NCI-H1417 treated with DMSO at 0.1 percent for 48 hours (cell line): ENCODE measurements at places on chromosomes 6 and 20.

DNA sequence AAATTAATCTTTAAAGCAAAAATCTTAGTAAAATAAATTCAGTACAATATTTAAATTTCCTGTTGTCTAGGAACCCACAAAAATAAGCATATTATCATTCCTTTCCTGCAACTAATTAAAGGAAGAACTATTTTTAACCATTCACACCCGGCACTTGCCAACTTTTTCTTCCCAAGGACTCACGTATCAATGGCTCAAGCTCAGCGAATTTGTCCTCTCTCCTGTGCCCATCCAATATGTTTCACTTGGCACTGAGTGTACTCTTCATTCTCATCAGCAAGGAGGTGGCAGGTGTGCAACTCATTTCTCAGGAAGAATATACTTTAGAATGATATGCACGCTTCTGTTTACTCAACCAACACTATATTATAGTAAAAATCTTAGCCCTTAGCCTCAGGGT, 419.4 kb downstream of the C6orf118 start:
- no peak for DNase-seq

DNA sequence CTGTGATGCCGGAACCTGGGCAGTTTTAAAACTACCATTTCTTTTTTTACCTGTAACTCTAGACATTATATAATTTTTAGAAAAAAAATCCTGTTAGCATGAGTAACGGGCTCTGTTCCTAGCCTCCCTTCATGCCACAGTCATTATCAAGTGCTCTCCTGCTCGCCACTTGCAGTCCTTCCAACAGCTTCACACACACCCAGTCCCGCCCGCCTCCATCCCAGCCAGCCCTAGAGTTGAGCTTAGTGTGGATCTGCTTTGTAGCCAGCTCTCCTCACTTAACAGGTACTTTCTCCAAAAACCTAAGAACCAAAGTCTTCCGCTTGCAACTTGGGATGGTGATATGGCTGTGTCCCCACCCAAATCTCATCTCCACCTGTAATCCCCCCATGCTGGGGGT, 51.5 kb downstream of the EZR start:
- DNase-seq: no peak

GRCh38 chr6:31397901-31398525, 5.4 kb upstream of the MICA start:
- DNase-seq: no peak

GRCh38 chr6:65701325-65701724, 5.7 kb downstream of the EYS start:
- no peak for DNase-seq

- DNase-seq: peak; percentile 8
These were observed 6.0 kb upstream of the LATS1 start for GRCh38 chr6:149723771-149724417.
